ENCODE measurements at places on chromosomes 4 and X.

DNA sequence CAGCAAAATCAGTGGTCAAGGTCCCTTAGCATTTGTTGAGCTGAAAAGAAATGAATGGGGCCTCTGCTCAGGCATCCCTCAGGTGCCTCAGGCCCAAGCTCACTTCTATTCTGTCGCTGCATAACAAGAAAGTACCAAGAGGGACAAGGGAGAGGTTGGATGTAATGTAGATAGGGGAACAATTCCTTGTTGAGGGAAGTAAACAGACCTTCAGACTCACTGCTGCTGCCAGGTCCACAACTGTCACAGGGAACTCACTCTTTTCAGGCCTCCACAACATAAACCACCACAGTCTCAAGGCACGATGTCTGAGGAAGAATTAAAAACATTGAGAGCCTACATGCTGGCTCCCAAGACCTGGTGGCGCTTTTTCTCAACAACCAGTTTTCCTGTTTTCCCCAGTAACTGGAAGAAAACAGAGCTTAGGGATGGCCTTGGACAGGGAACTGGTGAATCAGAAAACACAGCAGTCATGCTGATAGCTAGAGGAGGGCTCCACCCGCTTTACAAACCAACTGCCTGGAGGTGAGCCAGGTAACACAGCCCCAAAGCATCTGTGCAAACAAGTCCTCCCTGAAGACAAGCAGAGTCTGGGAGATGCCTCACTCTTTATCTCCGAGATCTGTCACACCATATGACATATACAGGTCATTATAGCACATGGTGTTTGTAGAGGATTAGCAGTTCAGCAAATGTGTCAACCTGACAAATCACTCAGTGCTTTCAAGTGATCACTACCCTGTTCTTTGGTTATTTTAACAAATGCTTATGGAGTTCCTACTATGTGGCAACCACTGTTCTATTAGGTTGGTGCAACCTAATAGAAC is 14.3 kb upstream of the AWAT1 start:
- no peak overlapping the region for H3K4me3 ChIP-seq
- no peaks in the 10 kb centered on the region for H3K27me3 ChIP-seq
- H3K36me3 ChIP-seq: no peaks in the 10 kb centered on the region
- no peak overlapping the region for H3K27ac ChIP-seq
- peak; percentile 18 for DNase-seq

- no peaks in the 10 kb centered on the region for H3K4me1 ChIP-seq
- no peak overlapping the region for H3K27ac ChIP-seq
- no peaks in the 10 kb centered on the region for H3K36me3 ChIP-seq
- peaks cover 41% of the 10 kb centered on the region for H3K27me3 ChIP-seq
- peak; percentile 64 for DNase-seq
- H3K4me3 ChIP-seq: no peak overlapping the region
Observed at GRCh38 chr4:93825551-93826216, 2.9 kb upstream of the ATOH1 start.

DNA sequence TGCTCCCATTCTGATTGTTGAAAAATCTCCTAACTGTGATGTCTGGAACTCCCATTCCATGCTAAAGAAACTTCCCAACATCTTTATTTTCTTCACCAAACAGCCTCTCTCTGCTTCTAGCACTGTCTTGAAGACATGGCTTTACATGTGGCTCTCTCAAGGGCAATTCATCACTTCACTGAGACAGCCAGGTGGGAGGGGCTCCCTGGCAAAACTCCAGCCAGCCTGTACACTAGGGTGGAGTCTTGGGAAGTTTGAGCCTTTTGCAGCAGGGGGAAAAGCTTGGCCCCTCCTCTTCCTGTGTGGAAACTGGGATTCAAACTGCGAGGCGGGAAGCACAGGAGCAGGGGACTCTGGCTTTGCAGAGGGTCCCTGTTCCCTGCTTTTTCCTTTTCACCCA is 130.5 kb upstream of the TTC29 start:
- DNase-seq: no peak
- no peaks in the 10 kb centered on the region for H3K36me3 ChIP-seq
- no peaks in the 10 kb centered on the region for H3K27me3 ChIP-seq
- no peak overlapping the region for H3K27ac ChIP-seq
- H3K4me3 ChIP-seq: no peak overlapping the region

- H3K27ac ChIP-seq: no peak overlapping the region
- H3K27me3 ChIP-seq: no peaks in the 10 kb centered on the region
- H3K4me1 ChIP-seq: no peaks in the 10 kb centered on the region
- H3K36me3 ChIP-seq: no peaks in the 10 kb centered on the region
- no peak for DNase-seq
Observed at GRCh38 chr4:174086829-174087799, 196.4 kb downstream of the FBXO8 start.

DNA sequence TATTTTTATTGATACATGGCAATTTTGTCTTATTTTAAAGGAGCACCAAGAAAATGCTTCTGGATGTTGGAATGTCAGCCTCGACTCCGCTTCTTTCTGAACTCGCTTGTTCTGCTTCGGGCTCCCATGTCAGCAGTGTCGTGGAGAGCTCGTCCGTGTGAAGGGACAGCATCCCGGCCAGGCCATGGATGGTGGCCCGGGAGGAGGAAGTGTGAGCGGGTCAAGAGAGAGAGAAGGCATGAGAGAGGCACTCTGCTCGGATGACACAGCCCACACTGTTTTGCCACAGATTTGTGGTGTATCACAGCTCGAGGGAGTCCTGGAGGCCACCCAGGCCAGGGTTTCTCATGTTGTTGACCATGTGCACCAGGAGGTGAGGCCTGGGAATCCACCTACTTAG is 107.0 kb downstream of the TRAPPC11 start:
- H3K4me1 ChIP-seq: no peaks in the 10 kb centered on the region
- no peaks in the 10 kb centered on the region for H3K36me3 ChIP-seq
- no peaks in the 10 kb centered on the region for H3K27me3 ChIP-seq
- no peak overlapping the region for H3K4me3 ChIP-seq
- no peak for DNase-seq
